ENCODE measurements at places on chromosomes 1 and 21.

GRCh38 chr1:88784551-88784950 is 100.5 kb downstream of the PKN2 start:
- DNase-seq, result no peak

- DNase-seq, result peak; percentile 28
Measured at GRCh38 chr1:168466092-168466713, 77.6 kb downstream of the XCL2 start.

DNA sequence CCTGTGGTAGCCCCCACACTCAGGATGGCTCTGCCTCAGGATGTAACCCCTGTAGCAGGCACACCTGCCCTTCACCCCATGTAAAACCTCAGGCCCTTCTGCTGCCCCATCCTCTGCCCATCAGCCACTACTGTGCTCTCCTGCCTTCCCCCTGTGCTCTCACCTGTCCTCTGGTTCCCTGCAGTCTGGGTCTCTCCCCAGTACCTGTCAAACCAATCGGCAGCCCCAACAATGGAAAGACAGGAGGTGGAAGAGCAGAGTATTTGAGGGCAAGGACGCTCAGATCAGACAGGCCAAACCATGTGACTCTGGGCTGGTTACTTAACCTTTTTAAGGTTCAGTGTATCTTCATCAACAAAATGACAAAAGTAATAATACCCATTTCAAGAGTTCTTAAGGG is 30.9 kb downstream of the SMIM12 start:
- DNase-seq, result no peak

GRCh38 chr1:22123901-22124404 is 18.9 kb downstream of the WNT4 start:
- no peak for DNase-seq

DNA sequence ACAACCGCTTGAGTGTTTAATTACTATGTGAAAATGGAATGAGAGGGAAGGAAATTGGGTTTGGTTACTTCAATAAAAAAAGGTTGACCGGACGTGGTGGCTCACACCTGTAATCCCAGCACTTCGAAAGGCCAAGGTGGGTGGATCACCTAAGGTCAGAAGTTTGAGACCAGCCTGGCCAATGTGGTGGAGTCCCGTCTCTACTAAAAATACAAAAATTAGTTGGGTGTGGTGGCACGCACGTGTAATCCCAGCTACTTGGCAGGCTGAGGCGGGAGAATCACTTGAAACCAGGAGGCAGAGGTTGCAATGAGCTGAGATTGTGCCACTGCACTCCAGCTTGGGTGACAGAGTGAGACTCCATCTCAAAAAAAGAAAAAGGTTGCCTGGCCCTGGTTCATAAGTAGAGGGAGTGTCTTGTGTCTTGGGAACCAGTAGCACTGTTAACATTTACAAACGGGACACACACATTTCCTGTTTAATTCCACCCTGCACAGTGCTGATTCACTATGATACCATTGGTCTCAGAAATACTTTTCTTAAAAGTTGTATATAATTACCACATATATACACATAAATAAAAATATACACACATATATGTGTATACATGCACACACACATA is 27.6 kb upstream of the CLDN14 start:
- no peak for DNase-seq

GRCh38 chr1:55156093-55156492 is 59.1 kb downstream of the USP24 start:
- no peak for DNase-seq

DNA sequence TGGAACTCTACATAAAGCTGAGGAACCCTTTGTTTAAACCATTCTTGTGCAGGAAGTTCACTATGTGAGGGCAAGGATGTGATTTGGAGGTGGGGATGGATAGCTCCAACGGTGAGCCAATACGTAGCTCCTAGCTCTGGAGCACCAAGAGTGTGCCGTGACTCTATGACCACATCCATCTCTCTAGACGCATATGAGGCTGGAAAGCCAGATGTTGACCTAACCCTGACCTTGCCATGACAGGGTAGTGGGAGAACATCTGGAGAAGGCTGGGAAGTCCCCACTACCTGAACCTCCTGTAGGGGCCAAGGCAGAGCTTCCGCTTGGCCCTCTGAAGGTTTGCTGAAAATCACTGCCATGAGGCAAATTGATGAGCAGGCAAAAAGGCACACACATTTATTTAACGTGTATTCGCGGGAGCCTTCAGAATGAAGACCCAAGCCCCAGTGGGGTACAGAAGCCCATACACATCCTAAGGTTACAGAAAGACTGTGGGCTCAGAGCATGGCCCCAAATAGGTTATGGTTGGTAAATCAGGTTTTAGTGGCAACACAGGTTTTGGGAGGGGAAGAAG is 43.4 kb downstream of the EIF2D start:
- no peak for DNase-seq

GRCh38 chr21:34935898-34936297 is 113.2 kb downstream of the RUNX1 start:
- no peak for DNase-seq

GRCh38 chr1:41025979-41026819 is 4.7 kb upstream of the SLFNL1 start:
- no peak for DNase-seq

DNA sequence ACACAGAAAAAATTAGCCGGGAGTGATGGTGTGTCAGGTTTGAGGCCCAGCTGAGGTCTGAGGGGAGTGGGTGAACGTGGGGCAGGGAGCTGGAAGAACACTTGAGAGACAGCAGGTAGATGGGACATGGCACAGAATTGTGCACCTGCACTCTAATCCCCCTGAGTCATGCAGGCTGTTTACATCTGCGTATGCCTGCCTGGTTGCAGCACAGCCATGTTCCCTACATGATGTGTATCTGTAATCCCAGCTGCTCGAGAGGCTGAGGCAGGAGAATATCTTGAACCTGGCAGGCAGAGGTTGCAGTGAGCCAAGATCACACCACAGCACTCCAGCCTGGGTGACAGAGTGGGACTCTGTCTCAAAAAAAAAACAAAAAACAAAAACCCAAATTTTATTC is 44.8 kb downstream of the ATP5PO start:
- no peak for DNase-seq

GRCh38 chr1:30901798-30902581 is 6.6 kb downstream of the SDC3 start:
- no peak for DNase-seq

- peak; percentile 22 for DNase-seq
Measured at GRCh38 chr1:37485902-37486679, 11.7 kb downstream of the ZC3H12A start.

- no peak for DNase-seq
Measured at GRCh38 chr1:92219028-92219427, 1.3 kb downstream of the C1orf146 start.

DNA sequence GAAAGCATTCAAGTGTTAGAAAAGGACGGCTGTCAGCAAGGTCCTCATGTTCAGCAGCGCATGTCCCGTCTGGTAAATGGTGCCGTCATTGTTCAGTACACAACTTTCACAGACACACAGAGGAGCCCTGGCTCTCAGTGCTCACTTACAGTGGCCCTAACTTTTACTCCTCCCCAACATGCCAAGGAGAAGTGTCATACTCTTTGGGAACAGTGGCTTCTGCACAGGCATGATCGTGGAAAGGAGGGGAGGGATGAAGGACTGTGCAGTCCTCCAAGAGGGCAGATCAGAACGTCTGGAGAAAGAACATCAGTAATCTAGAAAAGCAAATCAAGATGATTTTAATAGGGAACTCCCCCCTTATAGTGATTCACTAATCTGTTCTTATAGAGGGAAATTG is 3.8 kb upstream of the GRHL3 start:
- no peak for DNase-seq

DNA sequence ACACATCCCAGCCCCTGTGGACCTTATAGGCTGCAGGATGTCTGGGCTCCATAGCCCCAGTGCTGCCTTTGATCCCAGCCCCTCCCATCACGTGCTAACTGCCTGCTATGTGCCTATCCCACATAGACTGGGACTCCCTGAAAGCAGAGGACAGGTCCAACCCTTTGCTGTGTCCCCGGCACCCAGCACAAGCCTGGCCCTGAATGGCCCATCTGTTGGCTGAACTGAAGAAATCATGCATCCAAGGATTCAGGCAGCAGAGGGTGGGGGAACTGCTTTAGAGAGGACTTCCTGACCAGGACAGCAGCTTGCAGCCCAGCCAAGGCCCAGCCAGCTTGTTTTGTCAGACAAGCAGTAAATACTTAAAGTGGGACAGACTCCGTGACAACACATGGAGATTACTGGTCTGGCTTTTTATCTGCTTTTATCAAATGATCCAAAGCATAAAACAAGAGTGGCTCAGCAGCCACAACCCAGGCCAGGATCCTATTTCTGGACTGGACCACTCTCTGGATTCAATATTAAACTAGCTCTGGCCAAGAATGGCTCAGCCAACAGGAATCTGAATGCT is 69.3 kb downstream of the GLIS1 start:
- DNase-seq, result no peak

DNA sequence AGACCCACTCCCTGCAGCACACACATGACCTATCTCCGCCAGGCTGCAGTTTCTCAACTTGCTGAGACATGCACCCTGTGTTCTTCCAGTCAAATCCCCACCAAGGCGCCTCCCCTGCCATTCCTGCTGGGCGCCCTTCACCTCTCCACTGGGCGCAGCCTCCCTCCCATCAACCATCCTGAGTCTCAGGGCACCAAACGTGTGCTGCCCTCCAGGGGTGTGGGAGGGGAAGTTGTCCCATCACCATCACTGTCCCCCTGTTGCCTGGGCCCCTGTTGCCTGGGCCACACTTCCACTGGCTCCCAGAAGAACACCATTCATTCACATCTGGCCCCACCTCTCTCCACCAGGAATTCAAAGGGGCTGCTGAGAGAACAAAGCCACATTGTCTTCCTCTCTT is 44.9 kb upstream of the EFHD2 start:
- no peak for DNase-seq

DNA sequence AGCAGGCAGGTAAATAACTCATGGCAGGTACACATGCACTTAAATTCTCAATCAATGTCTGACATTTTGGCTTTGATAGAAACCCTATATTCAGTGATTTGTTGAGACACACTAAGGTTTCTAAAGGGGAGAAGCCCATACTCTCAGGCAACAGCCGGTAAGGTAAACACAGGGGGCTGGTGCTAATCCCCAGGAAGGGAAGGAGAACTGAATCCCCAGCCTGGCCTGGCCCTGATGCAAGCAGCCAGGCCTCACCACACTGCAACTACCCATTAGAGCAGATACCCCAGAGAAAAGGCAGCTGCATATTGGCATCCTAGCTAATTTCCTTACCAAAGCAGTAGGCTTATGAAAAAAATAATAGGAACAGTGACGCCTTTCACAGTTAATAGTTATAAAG is 116.5 kb upstream of the LRRC7 start:
- DNase-seq, result no peak

GRCh38 chr1:179921472-179921871 is 33.1 kb upstream of the CEP350 start:
- no peak for DNase-seq

DNA sequence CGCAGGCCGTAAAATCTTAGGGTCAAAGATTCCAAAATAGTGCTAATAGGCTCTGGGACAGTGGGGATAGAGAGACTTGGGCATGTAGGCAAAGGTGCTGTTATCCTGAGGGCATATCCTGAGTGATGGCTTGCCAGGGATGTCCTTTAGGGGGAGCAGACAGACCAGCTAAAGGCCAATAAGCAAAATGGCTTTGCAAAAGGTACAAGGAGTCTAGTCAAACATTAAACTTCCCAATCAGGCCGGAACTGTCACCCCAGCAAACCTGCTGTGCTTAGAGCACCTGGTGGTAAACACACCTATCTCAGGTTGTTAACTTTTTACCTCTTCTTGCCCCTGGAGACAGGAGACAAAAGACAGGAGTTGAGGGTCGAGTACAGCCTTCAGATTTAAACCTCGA is 49.1 kb downstream of the TRABD2B start:
- no peak for DNase-seq

- DNase-seq, result no peak
Measured at GRCh38 chr1:20366056-20366462, 75.4 kb downstream of the VWA5B1 start.

- DNase-seq, result no peak
Measured at GRCh38 chr21:32909393-32909792, 116.3 kb upstream of the OLIG2 start.

GRCh38 chr1:70211541-70211940 is 6.2 kb upstream of the LRRC40 start:
- DNase-seq, result no peak

- DNase-seq, result no peak
Measured at GRCh38 chr1:36502616-36503015, 19.9 kb upstream of the CSF3R start.

DNA sequence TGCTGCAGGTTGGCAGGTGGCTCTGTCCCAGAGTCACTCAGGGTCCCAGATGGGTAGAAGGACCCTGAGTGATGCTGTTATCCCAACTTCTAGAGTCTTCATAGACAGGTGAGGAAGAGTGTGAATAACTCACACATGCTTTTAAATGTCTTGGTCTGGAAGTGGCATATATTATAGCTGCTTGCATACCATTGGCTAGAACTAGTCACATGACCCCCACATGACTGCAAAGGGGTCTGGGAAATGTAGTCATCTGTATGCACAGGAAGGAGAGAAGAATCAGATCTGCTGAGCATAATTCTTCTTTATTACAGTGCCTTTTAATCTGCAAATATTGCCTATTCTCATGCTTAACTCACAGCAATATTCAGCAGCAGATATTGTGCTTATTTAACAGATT is 28.2 kb upstream of the KLHDC7A start:
- peak; percentile 34 for DNase-seq

DNA sequence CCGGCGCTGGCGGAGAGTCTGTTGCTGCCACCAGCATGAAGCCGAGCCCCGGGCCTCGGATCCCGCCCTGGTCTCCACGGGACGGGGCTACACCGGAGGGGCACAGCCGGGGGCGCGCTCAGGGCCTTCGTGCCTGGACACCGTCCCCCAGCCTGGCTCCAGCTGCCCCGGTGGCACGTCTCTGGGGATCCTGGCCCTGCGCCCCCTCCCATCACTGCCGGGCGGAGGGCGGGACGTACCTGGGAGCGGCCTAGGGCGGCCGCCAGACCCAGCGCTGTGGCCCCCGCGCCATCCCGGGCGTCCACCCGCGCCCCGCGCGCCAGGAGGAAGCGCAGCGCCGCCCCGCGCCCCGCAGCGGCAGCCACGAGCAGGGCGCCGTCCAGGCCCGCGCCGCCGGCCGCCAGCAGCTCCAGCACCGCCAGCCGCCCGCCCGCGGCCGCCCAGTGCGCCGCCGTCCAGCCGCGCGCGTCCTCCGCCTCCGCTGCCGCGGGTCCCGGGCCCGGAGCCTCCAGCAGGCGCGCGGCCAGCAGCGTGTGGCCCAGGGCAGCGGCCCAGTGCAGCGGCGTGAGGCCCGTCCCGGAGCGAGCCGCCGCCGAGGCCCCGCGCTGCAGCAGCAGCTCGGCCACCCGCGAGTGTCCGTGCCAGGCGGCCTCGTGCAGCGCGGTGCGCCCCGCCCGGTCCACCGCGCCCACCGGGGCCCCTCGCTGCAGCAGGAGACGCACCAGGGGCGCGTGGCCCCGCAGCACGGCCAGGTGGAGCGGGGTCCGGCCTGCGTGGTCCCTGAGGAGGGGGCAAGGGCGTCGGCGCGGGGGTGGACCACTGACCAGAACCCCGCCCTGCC is 1.0 kb downstream of the ANKRD65 start:
- no peak for DNase-seq

GRCh38 chr1:92711473-92712165 is 73.3 kb downstream of the EVI5 start:
- DNase-seq, result no peak

Measured in CD4-positive, alpha-beta T cell treated with Interleukin-10 for 1 hour (primary cell).